Prostate gland (tissue), 2 donors: ENCODE measurements at places on chromosomes 16 and 17. TPM values are rescaled to one million over a fixed set of nuclear protein-coding genes. Genes with fewer than 3 reads are reported as not detected.

Gene NPIPA2
- total RNA-seq: 1.4 TPM

Gene TEKT1
- total RNA-seq: not detected

Gene GNGT2
- total RNA-seq: not detected

Gene P2RX1
- 22.5 TPM for total RNA-seq

Gene TMC5
- 24.5 TPM for total RNA-seq

Gene SECTM1
- 12.5 TPM for total RNA-seq

Gene DPEP3
- total RNA-seq: not detected

Gene ITGB3
- 12.4 TPM for total RNA-seq

Gene PDP2
- 21.9 TPM for total RNA-seq

Gene PIPOX
- total RNA-seq: 3.1 TPM

Gene USP10
- 95.7 TPM for total RNA-seq

Gene HSD11B2
- 35.6 TPM for total RNA-seq

Gene KRT25
- total RNA-seq: 0.62 TPM

Gene CLDN9
- total RNA-seq: 0.91 TPM

Gene C1QTNF8
- total RNA-seq: not detected

Gene SPECC1
- 29.7 TPM for total RNA-seq

Gene TOX3
- total RNA-seq: 1.7 TPM

Gene ABCC3
- total RNA-seq: 65.9 TPM

Gene EPOP
- 4.1 TPM for total RNA-seq

Gene SAMD14
- total RNA-seq: 2.5 TPM
